Activated CD4-positive, CD25-positive, alpha-beta regulatory T cell treated with anti-CD3 and anti-CD28 coated beads, Interleukin-2, amount 50 U/mL, for 24 hours (primary cell): ENCODE measurements at places on chromosomes 6 and 20.

DNA sequence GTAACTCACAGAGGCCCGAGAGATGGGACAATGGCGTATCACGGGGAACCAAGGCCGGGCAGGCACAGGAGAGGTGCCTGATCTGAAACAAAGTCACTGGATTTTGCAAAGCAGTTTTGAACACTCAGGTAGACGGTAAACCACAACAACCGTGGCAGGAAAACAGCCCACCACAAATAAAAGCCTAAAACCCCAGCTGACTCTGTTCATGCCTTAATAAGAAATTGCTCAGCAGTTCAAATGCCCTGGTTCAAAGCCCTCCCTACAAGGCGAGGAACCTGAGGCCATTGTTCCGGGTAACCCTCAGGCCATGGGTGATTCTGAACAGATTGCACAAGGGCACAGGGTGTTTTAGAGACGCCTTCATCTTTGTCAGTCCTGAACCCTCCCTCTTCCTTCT, 114.2 kb downstream of the MAP3K7 start:
- no peak for ATAC-seq

- no peak for ATAC-seq
These were observed 13.9 kb upstream of the SLC9A8 start for GRCh38 chr20:49798718-49799117.

DNA sequence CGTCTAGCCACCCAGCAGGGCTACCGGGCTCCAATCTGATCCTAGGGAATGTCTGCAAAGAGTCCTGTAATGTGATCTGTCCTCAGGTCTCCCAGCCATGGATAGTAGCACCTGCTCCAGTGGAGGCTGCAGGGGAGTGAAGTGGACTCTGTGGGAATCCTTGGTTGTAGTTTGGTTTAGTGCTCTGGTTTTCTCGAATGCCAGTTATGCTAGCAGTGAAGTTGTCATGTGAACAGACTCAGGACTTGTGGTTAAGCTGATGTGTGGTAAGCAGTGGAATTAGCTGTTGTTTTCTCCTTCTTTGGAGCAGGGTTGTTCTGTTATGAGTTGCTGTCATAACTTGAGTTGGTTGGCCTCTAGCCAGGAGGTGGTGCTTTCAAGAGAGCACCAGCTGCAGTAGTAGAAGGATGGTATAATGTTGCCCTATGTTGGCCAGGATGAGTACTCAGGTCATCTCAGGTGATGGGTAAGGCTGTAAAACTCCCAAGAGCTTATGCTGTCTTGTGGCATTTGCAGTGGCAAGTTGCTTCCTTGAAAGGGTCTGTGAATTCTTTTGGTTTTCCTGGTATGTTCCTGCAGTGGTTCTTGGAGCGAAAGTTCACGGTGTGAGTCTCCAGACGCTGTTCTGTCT, 390.2 kb downstream of the UTRN start:
- peak; percentile 41 for ATAC-seq

- ATAC-seq = no peak
These were observed 121.4 kb upstream of the TRAF3IP2 start for GRCh38 chr6:111727041-111727440.

DNA sequence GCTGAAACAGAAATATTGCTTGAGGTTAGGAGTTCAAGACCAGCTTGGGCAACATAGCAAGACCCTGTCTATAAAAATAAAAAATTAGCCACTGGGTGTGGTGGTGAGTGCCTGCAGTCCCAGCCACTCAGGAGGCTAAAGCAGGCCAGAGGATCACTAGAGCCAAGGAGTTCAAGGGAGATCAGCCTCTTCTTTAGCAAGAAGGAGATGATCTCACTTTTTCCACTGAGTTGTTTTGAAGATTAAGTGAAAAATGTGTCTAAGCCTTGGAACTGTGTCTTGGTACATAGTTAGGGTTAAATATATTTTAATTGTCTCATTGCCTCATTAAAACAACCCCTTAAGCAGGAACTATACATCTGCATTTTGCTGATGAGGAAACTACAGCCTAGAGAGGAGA, 279.0 kb upstream of the ZFP64 start:
- ATAC-seq = no peak

- no peak for ATAC-seq
These were observed 248.5 kb downstream of the BTBD3 start for GRCh38 chr20:12166053-12166717.

DNA sequence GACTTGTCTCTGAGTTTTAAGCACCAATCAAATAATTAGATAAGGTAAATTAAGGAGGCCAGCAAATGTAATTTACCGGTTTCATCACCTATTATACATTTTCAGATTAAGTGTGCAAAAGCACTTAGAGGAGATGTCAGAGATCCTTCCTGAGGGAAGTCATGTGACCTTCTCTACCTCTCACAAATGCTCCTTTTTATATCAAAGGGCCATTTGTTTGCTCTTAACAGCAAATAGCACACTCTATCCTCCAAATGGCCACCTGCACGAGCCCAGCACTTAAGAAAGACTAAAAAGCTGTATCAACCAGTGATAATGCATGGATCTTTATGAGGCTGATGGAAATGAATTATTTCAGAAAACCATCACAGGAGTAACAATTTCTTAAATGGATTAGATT, 149.4 kb downstream of the ELOVL4 start:
- no peak for ATAC-seq

DNA sequence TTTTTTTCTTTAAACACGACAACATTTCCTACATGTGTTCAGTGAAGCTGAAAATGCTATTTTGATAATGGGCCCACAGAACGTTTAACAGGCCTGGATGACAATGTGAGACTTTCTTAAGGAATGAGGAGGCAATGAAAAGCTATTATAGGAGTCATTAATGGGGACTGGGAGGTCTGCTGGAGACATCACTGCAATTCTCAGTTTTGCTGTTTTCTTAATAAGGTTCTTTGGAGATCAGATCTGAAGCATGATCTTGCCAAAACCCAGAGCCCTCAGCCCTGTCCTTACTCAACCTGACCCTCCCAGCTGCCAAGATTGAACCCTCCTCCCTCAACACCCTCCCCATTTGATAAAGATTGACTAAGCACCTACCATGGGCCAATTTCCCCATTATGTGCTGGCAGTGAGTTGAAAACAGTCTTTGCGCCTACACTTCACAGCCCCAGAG, 353.1 kb downstream of the MAFB start:
- ATAC-seq = no peak

GRCh38 chr6:26030716-26031115, 56.5 kb upstream of the HFE start:
- no peak for ATAC-seq

GRCh38 chr6:4774715-4775493, 1.3 kb upstream of the CDYL start:
- no peak for ATAC-seq

DNA sequence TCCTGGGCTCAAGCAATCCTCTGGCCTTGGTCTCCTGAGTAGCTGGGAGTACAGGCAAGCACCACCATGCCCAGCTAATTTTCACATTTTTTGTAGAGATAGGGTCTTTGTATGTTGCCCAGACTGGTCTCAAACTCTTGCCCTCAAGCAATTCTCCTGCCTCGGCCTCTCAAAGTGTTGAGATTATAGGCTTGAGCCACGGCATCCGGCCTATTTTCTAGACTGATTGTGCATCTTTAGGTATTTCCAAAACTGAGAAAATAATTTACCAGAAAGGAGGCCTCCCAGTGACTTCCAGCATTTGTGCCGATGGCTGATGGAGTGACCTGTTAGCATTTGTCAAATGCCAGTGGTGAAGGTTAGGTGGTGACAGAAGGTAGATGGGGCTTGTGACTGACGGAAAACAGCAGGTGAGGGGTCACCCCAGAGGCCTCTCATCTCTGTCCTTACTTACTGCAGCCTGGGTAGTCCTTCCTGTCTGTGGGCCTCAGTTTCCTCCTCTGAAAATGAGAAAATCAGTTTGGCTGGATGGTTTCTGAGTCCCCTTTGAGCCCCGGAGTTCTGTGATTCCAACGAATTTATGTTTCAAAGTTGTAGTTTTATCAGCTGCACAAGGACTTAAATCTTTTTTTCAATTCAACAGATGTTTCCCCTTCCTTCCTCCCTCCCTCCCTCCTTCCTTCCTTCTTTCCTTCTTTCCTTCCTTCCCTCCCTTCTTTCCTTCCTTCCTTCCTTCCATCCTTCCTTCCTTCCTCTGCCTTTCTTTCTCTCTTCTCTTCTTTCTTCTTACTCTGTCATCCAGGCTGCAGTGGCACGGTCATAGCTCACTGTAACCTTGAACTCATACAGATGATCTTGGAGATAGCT, 53.5 kb downstream of the TGM2 start:
- no peak for ATAC-seq

DNA sequence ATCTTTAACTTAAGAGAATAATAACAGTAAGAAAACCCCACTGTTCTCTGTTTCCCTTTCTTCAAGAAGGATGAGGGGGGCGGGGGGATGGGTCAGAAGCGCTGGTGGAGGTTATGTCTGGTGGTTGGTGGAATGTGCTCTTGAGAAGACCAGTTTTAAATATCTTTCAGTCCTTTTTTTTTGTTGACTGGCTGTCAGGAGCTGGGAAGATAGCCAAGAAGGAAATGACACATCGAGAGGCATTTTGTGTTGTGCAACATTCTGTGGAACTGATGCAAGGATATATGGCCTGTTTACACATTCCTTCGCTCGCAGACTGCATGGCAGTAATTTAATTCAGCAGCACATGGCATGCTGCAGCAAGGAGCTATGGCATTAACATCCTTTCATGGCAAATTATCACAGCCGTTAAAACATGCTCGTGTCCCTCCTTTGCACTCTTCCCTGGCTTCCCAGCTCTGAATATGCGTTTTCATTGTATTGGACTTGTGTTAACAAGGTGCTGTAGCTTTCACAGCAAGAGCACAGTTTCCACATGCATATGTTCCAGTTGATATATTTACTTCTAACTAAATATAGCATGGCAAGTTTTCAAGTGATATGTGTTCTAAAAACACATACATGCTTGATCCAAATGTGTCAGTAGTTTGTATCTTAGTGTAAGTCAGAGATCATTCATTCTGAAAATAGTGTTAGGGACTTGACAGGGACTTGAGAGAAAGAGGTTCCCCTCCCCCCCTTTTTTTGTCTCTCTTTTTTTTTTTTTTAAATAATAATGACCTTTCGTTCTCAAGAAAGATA, 68.2 kb upstream of the SUPT3H start:
- ATAC-seq = no peak

GRCh38 chr6:40611434-40611833, 24.3 kb upstream of the LRFN2 start:
- ATAC-seq = no peak

DNA sequence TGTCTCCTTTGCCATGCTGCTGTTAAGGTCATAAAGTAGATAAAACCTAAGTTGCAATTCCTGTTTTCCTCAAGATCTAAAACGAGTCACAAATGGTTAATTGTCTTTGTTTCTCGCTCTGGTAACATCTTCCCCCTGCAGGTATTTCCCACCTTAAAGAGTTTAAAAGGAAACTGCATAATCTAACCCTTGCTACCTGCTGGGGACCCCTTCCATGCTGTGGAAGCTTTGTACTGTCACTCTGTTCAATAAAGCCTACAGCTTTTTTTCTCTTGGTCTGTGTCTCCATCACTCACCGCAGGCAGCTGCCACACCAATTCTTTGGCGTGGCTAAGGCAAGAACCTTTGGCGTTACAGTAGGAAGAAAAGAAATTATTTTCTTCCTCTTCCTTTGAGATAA, 117.7 kb upstream of the GJE1 start:
- ATAC-seq = no peak

DNA sequence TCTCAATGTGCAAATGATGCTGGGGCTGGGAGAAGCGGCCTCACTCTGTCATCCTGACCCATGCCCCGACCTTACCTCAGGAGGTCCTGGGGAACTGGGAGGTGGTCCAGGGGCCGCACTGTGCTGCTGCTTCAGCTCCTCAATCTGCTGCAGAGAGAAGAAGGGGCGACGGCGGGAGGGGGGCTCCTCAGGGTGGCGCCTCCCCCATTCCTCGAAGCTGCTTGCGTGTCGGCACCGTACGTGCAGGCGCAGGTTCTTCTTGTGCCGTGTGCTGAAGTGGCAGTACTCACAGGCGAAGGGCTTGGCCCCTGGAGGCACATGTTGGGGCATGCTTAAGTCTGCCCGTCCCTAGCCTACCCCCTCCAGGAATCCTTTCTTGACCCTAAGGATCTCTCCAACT, 12.9 kb downstream of the ZNF335 start:
- no peak for ATAC-seq

GRCh38 chr20:63054681-63055240, 48.0 kb upstream of the BHLHE23 start:
- ATAC-seq = no peak

- ATAC-seq = no peak
These were observed 147.3 kb upstream of the FOXQ1 start for GRCh38 chr6:1164600-1164999.

- peak; percentile 53 for ATAC-seq
These were observed 81.3 kb upstream of the CCDC28A start for GRCh38 chr6:138692058-138692977.

DNA sequence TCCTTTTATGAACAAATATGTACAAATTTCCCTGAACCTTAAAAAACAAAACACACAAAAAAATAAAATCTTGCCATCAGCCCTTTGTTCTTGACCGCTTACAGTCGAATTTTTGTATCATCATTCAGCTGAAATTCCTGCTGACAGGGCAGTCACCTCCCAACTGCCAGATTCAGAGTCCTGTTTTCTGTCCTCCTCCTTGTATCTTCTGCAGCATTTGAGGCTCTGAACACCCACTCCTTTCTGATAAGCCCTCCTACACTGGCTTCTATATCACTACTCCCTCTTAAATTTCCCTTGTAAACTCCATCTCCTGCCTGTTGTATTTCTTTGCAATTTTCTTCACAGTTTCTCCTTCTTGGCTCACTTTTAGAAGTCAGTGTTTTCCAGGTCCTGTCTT, 77.8 kb upstream of the CCN6 start:
- ATAC-seq = no peak

GRCh38 chr6:50591135-50591534, 122.2 kb upstream of the TFAP2D start:
- no peak for ATAC-seq

- ATAC-seq = no peak
These were observed 69.3 kb upstream of the SUPT3H start for GRCh38 chr6:45447005-45447404.

GRCh38 chr6:149032599-149033405, 284.7 kb upstream of the TAB2 start:
- ATAC-seq = peak; percentile 89

GRCh38 chr6:140061110-140062042, 686.9 kb upstream of the CITED2 start:
- ATAC-seq = no peak

GRCh38 chr6:13924949-13925881, at the start of gene RNF182:
Gene RNF182, plus strand, starts transcription at chr6:13924952. Its CDS starts 52,168 bp downstream, at chr6:13977120.
- peak; percentile 72 for ATAC-seq

- ATAC-seq = no peak
These were observed 634.6 kb downstream of the PRKN start for GRCh38 chr6:162092816-162093502.
